B cell (primary cell): ENCODE measurements at places on chromosomes 2 and 18.
A peak's percentile ranks its signal among the peaks of the same experiment; 100 is the strongest.

GRCh38 chr18:52339891-52340371 is at the start of gene DCC:
Gene DCC (plus strand): TSS chr18:52340197. CDS start chr18:52340788, 591 bp downstream.
- DNase-seq = no peak

GRCh38 chr2:10709290-10709939 is 12.0 kb upstream of the ATP6V1C2 start:
- no peak for DNase-seq

GRCh38 chr2:73968357-73968937 is 16.3 kb upstream of the TET3 start:
- no peak for DNase-seq

DNA sequence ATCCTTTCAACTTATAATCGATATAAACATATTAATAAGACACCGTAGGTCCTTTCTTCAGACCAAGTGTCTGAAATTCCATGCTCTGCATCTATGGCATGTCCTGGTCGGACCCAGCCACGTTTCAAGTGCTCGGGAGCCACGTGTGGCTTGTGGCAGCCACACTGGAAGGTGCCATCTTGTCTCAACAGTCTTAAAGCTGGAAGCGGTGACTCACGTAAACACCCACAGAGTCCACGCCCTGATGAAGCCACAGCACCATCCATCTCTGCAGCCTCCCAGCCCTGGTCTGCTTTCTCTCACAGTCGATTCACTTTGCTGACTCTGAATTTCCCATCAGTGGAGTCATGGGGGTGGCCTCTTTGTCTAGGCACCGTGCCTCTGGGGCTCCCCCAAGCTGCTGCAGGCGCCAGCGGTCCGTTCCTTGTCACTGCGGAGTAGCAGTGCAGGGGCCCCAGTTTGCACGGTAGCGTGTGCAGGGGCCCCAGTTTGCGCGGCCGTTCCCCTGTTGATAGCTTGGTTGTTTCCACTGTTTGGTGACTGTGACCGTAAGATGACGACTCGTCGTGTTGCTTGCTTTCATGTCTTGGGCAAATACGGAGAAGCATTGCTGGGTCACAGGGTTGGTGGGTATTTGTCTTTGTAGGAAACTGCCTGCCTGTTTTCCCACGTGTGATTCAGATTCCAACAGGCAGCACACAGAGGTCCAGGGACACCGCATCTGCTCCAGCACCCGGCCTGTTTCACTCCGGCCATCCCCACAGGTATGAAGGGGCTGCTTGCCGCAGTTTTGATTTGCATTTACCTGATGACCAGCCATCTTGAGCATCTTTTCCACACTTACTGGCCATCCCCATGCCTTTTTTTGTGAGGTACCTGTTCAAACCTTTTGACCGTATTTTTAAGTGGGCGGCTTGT is 240.3 kb downstream of the HDAC4 start:
- no peak for DNase-seq

DNA sequence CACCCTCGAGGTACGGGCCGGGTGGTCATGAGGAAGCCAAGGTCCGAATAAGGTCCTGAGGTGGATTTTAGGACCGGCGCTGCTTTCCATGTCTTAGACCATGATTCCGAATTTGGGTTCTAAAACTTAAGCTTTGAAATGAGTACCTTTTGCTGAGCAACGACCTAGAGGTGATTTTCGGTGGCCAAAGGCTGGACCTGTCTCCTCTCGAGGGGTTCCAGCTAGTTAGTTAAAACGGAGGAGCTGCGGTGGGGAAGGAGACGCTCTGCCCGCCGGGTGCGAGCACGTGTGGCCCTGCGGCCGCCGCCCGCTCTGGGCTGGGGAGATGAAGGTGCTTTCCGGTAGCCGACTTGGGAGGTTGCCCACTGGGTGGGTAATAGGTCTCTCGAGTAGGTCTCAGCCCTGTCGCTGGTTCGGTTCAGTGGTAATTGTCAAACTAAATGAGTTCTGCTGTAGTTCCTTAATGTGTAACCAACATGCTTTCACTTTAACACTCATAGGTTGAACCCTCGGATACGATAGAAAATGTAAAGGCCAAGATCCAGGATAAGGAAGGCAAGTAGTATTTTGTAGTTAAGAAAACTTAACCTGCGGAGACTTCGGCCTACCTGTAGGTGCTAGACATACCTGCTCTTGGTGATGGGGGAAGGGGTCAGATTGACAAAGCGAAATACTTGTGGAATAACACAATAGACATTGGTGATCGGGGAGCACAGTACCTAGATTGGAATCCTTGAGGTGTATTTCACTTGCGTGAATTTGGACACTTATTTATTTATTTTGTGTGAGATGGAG is 572 bp downstream of the RPS27A start:
- DNase-seq = peak; percentile 77

GRCh38 chr2:186559370-186559769 is 30.5 kb upstream of the ITGAV start:
- DNase-seq = no peak

DNA sequence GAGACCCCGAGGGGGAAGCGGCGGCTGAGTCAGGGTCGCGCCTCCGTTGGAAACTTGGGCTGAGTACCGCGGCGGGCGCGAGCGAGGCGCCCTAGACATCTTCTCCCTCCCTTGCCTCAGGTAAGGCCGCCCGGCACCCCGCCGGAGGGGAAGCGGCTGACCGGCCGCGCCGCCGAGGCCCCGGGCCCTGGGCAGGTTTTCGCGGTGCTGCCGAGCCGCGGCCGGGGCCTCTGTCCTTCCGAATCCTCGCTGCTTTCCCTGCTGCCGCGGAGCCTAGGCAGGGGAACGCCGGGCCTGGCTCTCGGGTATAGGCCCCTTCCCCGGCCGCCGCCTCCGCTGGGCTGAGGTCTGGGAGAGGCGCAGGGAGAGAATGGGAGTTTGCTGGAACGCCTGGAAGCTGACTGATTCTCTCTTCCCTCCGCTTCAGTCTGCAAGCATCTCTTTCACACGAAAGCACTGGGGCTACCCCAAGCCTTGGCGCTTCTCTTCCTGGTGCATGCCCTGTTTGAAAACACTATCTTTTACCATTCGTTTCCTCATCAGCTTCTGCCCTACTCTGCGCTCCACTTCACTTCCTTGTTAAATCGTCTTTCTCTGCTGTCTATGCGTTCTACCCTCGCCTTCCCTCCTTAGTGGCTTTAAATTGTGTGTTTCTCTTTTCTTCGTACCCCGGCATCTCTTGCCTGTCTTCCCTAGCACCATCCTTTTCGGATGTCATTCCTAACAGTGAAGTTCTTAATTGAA is 652 bp downstream of the PPM1B start:
- peak; percentile 78 for DNase-seq

- DNase-seq = no peak
Measured at GRCh38 chr2:47798631-47799030, 15.7 kb downstream of the MSH6 start.

- DNase-seq = no peak
Measured at GRCh38 chr2:128329607-128330006, 10.9 kb upstream of the HS6ST1 start.

DNA sequence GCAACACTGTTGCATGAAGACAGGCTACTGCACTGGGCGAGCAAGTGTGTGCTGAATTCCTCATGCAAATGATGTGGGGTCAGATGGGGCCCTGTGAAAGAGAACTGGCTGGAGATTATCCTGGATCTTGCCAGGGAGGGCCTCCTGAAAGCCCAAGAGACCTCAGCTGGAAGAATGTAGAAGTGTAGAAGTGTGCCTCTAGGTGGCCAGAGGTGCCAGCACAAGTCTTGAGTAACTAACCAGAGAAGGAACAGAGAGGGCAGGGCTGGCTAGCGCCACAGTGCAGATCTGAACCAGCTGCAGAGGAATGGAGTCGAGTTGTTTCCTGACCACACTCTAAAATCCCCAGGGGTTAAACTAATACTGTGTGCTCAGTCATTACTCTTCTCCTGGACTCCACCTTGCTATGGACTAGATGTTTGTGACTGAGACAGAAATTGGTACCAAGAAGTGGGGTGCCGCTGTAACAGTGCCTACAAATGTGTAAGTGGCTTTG is 399.3 kb downstream of the LRATD1 start:
- no peak for DNase-seq

- peak; percentile 47 for DNase-seq
Measured at GRCh38 chr18:25349131-25349925, 2.6 kb downstream of the ZNF521 start.

- DNase-seq = no peak
Measured at GRCh38 chr2:236014408-236015131, 153.6 kb downstream of the GBX2 start.

DNA sequence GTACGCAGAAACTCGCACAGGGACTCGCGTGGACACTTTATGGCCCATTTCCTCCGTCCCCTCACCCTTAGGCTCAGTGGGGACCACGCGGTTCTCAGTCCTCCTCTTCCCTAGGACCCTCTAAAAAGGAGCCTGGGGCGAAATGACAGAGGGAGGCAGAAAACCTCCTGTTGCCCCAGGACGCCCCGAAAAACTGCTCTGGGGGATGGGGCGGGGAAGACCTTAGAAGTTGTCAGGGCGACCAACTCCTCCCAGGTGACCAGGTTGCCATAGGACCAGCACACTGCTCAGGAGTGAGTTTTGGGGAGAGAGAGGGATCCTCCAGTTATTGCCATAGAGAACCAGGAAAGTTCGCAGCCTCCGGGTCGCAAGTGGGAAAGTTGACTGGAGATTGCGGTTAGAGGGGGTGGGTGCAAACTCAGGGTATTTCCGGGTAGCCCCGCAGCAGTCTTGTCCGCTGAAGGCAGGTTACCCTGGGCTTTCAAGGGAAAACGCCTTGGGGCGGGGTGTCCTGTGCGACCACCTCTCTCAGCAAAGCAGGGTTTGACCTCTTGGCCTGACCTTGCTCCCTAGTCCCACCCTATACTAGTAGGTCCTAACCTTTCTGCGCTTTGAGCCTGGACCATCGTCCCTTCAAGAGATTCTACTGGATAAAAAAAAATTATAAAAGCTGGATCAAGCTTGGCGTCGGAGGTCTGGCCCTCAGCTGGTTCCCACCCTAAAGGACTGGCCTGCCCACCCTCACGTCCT is 7.8 kb upstream of the PAX3 start:
- DNase-seq = peak; percentile 7
